NCI-H2107 (cell line): ENCODE measurements at places on chromosomes 4 and X.

GRCh38 chrX:128816919-128817318 lies 706.4 kb downstream of the SMARCA1 start:
- no peak for DNase-seq

DNA sequence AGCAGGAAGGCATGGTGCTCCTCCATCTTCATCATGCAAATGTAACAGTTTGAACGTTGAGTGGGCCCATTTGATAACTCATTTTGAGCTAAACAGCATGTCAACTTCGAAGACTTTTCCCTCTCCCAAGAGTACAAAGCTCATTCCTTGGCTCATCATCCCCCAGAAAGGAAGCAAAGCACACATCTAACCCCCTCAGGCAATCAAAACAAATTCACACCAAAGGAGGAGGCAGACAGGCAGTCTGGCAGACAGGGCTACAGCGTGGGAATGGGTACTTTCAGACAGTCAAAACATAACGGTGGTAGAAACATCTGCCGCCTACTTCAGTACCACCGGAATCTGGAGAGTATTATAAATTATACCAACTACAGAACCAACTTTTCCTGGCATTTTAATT lies 81.7 kb downstream of the PCDH19 start:
- no peak for DNase-seq

DNA sequence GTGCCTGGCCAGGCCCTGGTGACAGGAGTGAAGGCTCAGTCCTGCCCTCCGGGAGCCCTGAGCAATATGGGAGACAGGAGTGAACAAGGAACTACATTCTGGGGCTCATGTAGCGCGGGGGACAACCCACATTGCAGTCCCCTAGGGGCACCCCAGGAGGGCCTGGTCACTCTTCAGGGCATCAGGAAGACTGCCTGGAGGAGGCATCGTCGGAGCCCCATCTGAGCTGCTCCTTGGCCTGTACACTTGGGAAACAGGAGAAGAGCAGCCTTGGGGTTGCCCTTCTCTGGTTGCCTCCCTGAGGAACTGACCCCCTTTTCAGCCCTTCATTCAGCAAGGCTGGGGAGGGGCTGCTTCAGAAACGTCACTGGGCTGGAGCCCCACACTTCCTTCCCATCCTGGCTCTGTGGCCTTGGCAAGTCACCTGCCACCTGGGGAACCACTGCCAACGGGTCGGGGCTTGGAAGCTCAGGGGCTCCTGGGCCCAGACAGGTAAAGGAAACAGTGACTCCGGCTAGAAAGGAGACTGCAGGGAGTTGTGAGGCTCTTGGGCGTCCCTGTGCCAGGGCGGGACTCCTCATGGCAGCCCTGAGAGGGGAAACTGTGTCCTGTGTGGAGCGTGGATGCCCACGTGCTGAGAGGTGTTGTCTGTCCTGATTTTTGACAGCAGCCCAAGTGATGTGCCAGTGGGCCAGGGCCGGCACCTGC lies 10.1 kb downstream of the WFS1 start:
- DNase-seq, result no peak

DNA sequence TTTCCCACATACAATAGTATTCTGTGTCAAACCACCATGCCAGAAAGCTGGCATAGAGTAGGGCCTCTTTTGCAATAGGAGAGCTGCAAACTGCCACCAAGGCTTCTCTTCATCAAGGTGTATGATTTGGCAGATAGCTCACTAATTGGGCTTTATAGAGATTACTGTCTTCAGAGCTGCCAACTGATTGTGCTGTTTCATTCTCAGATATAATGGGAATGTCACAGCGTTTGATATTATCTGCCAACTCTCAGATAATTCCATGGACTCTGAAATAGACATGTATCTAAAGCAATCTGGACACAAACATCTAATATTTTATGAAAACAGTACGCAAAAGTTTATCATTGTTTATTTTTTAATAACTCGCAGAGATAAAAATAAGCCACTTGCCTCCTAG lies 1289.1 kb downstream of the STIM2 start:
- no peak for DNase-seq

DNA sequence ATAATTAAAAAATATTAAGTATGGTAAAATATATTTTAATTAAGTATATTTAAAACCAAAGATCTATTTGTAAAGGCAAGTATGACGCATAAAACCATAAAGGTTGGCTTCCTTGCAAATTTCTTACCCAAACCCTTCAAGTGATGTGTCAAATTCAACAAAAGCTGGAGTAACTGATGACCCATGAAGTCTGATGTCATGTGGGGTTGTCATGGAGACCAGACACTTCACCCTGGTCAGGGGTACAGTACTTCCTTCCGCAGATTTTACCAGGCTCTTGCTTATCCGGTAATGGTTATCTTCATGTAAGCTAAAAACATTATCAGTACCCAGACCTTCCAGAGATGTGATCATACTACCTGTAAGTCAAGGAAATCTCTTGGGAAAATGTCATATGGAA lies 170.1 kb downstream of the WDFY3 start:
- no peak for DNase-seq

GRCh38 chr4:105277702-105278101 lies 131.0 kb downstream of the TET2 start:
- DNase-seq, result no peak
